ENCODE measurements at places on chromosomes 11 and 22.

DNA sequence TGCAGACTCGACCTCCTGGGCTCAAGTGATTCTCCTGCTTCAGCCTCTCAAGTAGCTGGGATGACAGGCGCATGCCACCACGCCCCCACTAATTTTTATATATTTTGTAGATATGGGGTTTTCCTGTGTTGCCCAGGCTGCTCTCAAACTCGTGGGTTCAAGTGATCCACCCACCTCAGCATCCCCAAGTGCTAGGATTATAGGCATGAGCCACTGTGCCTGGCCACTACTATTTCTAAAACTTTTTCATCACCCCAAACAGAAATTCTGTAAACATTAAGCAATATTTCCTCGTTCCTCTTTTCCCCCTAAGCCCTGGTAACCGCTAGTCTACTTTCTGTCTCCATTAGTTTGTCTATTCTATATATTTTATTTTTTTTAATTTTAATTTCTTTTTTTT, 9.0 kb upstream of the ATG16L2 start:
- peak; percentile 93 for DNase-seq

- no peak for DNase-seq
Observed at GRCh38 chr11:17163736-17164135, 44.0 kb downstream of the PIK3C2A start.

- no peak for DNase-seq
Observed at GRCh38 chr11:68999093-68999747, 13.8 kb downstream of the MRGPRF start.

DNA sequence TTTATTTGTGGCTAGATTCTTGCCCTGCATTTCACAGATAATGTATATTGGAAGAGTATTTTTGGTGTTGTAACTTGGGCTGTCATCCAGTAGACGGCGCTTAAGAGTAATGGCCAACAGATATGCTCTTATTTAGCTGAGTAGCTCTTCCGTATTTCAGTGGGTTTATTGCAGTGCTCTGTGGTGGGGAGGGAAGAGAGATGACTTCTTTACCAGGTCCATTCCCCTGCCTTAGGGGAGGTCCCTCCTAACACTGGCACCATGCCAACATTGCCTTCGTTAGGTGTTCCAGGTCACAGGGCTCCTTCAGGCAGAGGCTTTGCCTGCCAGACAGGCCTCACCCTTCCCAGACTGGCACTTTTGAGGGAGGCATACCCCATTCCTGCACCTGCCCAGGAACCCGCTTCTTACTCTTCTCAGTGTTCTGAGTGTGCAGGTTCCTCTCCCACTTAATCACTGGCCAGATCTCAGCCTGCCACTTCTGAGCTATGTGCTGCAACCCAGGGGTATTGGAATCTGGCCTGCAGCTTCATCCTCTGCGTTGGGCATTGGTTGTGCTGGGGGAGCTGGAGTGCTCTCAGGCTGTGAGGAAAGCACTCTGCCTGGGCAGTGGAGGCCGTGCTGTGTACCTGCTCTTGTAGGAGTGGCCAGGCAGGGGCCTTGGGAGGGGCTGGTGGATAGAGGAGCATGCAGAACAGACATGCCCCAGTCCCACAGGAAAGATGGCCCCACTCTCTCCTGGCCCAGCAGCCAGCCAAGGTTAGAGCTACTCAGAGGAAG, 29.4 kb upstream of the SLN start:
- peak; percentile 71 for DNase-seq

GRCh38 chr11:123544631-123545375, 109.6 kb downstream of the SCN3B start:
- DNase-seq = no peak

- no peak for DNase-seq
Observed at GRCh38 chr22:19466848-19467752, 11.9 kb downstream of the UFD1 start.

DNA sequence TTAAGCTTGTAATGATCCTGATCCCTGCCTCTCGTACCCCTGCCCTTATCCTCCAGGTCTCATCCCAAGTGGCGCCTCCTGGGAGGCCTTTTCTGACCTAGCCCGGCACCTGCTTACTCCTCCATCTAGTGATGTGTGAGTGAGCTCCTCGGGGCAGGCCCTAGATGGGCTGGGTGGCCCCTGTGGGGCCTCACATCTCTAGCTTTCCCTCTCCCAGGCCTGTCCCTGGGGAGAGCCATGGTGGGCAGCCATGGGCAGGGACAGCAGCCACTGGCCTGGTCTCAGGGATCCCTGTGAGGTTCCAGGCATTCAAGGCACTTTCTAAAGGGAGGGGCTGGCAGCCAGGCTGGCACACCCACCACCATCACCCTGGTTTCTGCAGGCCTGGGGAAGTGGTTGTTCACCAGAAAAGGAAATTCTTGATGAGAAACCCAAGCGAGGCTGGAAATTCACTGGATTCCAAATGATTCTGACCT, 27.9 kb downstream of the GNAZ start:
- no peak for DNase-seq

DNA sequence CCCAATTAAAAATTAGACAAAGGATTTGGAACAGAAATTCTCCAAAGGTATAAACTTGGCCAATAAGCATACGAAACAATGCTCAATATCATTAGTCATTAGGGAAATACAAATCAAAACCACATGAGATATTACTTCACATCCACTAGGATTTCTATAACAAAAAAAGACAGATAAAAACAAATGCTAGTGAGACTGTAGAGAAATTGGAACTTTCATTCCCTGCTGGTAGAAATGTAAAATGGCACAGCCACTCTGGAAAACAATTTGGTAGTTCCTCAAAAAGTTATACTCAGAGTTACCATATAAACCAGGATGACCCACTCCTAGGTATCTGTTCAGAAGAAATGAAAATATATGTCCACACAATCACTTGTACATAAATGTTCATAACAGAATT, 71.6 kb downstream of the RPL27A start:
- no peak for DNase-seq

- DNase-seq = no peak
Observed at GRCh38 chr22:40334899-40335298, 11.4 kb upstream of the ADSL start.

DNA sequence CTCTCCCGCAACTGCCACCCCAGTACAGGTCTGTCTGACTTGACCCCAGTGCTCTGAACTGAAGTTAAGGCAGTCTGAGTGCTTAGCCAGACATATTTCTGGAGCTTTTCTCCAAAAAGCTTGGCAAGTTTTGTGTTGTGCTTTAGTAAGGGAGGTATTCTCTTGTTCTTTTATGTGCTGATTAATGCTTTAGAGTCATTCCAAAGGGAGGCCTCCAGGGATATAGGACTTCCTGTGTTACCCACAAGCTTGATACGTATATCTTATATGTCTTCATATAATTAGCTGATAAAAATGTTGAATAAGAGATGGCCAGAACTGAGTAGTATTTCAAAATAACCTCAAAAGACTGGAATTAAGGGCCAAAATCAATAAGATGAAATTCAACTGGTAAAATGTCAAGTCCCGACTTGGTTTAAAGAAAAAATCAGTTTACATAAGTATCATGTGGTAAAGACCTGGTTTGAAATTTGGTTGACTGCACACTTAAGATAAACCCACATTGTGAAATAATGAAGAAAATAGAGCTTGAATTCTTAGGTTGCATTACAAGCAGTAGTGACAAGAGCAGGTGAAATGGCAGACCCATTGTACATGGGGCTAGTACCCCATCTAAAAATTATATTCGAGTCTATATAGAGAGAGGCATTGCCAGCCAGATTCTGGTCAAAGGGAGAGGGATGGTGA, 226.9 kb downstream of the SNX19 start:
- no peak for DNase-seq

DNA sequence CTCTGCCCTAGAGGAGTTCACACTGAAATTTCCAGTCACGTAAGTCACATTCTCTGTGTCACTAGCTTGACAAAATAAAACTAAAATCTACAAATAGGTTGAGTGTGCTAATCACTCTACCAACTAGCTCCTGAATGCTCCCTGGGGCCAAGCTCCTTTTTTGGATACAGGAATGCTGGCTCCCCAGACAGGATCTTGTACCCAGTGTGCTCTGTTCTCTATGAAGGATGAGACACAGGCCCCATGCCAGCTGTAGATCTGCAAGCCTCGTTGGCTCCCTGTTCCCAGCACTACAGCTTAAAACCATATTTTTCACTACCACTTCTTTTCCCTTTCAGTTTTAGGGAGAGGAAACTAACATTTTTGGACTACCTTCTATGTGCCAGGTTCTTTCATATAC, 3.7 kb upstream of the IPO7 start:
- DNase-seq = no peak

DNA sequence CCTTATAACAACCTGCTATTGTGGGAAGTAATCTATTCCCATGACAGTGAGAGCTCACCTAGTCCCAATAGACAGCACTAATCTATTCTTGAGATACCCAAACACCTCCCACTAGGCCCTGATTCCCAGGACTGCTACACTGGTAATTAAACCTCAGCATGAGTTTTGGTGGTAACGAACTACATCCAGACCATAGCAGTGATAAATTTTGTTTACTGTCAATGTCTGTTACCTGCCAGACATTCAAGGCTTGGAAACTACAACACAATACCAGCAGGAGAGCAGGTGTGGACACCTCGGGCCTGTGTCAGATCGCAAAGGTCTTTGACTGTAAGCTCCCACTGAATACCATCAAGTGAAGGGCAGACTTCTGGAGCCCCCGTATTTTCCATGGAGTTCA, 187.1 kb downstream of the ARHGAP42 start:
- no peak for DNase-seq

DNA sequence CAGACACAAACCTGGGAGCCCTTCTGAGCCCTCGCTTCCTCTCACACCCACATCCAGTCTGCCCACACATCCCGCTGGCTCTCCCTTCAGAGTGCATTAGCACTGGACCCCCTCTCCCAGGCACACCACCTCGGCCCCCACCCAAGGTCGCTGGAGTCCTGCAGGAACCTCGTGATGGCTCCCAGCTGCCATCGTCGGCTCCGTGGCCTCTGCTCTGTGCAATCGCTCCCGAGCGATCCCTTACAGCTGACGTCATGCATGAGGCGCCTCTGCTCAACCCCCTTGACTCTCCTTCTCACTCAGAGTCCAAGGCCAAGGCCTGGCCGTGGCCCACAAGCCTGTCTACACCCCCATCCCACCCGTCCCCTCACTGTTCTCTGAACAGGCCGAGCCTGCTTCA, 183.9 kb downstream of the EFCAB6 start:
- DNase-seq = no peak

DNA sequence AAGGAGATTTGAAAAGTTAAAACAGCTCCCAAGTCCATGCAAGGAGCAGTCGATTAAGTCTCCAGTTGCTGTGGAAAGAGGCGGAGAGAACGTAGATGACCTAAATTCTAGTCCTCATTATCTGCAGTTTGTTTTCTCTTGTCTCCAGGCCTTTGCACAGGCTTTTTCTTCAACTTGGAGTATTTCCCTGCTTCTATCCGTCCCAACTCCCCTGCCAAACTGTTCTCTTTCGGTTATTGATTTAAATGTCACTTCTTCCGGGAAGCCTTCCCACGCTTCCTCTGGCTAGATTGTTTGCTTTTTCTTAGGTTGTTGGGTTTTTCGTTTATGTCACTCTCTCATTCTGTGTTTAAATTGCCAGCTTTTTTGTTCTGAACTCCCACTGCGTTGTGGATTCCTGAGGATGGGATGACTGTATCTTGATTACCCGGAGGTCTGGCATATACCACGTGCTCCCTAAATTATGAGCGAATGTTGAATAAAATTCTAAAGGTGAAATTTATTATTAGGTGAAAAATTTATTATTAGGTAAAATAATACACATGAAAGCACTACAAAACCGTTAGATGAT, 463 bp downstream of the TMEM126B start:
- peak; percentile 30 for DNase-seq

DNA sequence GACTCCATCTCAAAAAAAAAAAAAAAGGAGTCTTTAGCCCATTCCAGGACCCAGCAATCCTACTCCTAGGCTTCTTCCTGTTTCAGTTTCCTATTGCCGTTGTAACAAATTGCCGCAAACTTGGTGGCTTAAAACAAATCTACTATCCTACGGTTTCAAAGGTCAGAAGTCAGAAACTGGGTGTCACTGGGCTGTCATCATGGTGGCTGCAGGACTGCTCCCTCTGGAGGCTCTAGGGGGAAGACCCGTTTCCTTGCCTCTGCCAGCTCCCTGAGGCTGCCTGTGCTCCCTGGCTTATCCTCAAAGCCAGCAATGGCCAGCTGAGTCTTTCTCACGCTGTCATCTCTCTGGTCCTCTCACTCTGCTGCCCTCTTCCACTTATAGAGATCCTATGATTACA, 8.7 kb upstream of the DAGLA start:
- DNase-seq = peak; percentile 88

GRCh38 chr22:24431309-24432034, 4.1 kb downstream of the ADORA2A start:
- no peak for DNase-seq

DNA sequence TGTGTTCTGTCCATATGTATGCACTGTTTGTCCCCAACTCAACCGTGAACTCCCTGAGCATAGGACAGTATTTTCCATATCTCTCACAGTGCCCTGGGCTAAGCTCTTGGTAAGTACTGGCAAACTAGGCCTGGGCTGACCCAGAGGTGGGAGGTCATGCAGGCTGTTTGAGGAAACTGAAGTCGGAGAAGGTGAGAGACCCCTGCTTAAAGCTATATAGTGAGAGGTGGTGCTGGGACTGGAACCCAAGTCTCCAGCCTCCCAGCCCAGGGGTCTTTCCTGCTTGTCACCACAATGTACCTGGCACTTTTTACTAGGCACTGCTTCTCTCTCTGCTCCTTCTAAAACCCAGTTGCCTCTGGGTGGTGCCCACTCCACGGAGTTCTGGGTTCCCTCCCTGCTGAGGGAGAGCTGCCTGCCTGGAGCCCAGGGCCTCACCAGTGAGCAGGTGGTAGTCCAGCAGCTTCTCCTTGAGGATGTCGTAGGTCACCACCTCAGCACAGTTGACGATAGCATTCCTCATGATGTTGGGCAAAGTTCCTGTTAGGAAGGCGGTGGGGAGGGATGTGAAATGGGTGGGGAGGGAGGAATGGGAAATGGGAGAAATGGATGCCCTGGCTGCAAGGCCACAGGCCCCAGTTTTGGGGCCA, 4.7 kb downstream of the UCP3 start:
- DNase-seq = no peak

DNA sequence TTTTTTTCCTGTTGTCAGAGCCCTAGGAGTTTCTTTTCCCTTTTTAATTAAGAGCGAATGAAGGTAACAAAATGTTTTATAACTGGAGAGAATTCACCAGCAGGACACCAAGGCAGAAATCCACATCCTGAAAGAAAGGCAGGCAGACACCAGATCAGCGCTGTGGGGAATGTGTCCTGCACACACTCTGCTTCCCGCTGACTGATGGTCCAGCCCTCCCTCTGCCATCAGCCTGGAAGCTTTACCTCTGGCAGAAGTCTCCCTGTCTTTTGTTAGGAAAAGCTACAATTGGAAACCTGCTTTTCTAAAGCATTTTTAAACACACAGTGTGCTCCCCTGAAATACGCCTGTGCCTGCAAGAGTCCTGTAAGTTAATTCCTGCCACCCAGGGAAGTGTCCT, 638.5 kb downstream of the NTM start:
- DNase-seq = no peak

GRCh38 chr22:19974268-19974861, 32.7 kb upstream of the TXNRD2 start:
- DNase-seq = no peak

DNA sequence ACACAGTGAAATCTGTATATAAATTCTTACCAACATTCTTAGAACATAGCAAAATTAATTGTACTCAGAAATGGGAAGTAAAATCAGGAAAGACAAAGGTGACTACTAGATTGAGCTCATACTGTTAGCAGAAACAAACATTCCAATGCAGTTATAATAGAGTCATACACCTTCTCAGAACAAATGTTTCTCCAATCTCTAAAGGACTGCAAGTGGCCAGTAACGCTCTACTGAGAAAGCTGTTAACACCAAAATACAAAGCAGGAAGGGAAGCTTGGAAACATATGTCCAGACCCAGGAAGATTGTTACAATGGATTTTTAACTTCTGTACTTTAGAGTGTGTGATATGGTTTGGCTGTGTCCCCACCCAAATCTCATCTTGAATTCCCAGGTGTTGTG, 341.5 kb downstream of the LARGE1 start:
- DNase-seq = no peak

Measured in suppressor macrophage (primary cell).